ENCODE measurements at places on chromosomes 2 and 18. TPM values are rescaled to one million over a fixed set of nuclear protein-coding genes. Genes with fewer than 3 reads are reported as not detected.

GRCh38 chr18:8620845-8621244 is 11.6 kb downstream of the RAB12 start:
- no peak for DNase-seq

- DNase-seq = no peak
Measured at GRCh38 chr18:42915299-42915698, 200.2 kb downstream of the RIT2 start.

- DNase-seq = no peak
Measured at GRCh38 chr2:17506736-17507616, 11.3 kb downstream of the RAD51AP2 start.

- no peak for DNase-seq
Measured at GRCh38 chr2:124661558-124661957, 636.5 kb downstream of the CNTNAP5 start.

DNA sequence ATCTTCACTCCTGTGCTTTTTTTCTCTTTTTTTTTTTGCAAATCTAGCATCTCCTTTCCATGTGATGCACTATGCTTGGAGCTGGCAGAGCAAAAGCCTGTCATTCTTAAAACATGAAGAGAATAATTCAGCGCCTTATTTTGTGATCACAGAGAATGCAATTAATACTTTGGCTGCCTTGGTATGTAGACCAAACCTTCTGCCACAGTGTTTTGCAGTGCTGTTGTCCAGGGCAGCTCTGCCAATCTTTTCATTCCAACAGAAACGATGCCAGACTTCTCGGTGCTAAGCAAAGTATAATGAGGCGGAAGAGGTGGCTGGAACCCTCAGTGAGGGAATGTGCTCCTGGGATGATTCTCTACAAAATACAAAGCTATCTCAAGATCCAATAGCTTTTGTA is 25.6 kb downstream of the BCL2 start:
- DNase-seq = no peak

GRCh38 chr2:105114551-105114950 is 76.7 kb downstream of the MRPS9 start:
- peak; percentile 48 for DNase-seq

DNA sequence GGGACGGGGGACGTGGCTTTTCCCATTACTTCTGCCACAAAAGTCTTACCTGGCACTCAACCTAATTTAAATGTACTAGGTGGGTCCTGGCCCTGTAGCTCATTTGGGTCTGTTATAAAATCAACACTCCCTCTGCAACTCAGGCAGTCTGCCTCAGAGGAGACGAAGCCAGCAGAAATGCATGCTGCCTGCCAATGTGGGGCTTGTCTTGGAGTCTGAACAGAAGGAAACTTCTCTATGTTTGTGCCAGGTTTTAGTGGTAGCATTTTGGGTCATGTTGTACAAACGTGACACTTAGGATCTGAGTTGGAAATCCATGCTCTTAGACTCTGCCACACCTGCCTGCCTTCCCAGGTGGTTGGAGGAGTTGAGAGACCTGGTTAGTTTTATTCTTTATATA is 292.5 kb upstream of the FAM98A start:
- DNase-seq = no peak

DNA sequence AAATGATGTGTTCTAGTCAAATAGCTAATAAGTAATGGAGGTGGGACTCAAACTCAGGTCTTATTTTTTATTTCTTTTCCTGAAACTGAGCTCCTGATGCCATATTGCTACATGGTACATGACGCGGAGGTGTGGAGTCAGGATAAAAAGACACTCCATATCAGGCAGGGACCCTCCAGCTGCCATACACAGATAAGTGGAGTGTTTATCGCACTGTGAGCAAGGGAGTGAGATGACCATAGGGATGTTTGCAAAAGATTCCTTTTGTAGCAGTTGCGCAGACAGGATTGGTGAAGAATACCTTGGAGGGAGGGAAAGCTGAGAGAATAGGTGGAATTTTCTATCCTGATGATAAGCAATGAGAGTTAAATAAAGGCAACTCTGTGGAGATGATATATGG is 657.2 kb downstream of the RNF144A start:
- DNase-seq = no peak

DNA sequence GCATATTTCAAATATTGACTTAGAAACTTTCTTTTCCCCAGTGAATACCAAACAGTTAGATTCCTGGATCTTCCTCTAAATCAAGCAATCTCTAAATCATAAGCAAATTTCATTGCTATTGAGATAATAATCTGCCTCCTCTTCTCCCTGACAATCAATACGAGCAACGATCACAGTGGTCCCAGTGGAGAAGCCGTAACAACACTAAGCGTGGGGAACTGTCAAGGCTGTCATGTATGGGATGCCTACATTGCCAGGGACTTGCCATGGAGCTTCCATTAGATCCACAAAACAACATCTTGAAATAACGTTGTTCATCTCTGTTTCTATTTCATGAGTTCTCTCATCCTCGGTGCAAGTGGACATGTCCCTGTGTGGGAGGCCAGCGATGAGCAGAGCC is 61.3 kb downstream of the SNTG2 start:
- DNase-seq = no peak

GRCh38 chr2:201880993-201881611 is 74.8 kb downstream of the CDK15 start:
- no peak for DNase-seq

- DNase-seq = no peak
Measured at GRCh38 chr2:117942551-117942950, 71.3 kb downstream of the CCDC93 start.

DNA sequence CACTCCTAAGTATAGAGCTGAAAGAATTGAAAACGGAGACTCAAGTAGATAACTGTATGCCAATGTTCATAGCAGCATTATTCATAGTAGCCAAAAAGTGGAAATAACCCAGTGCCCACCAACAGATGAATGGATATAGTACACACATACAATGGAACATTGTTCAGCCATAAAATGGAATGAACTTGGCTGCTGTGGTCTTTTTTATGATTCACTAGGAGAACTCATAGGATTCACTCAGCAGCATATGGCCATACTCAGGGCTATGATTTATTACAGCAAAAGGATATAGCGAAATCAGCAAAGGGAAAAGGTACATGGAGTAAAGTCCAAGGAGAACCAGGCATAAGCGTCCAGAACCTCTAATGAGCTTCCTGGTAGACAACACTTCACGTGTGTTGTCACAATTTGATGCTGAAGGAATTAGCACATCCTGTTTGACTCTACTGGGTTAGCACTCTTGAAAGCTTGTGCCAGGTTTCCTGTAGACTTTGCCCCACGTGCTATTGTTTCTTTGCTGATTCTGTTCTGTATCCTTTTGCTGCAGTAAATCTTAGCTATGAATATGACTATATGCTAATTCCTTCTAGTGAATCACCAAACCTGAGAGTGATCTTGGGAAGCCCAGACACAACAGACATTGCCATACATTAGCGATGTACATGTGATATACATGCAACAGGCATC is 15.7 kb downstream of the SPC25 start:
- DNase-seq = no peak

DNA sequence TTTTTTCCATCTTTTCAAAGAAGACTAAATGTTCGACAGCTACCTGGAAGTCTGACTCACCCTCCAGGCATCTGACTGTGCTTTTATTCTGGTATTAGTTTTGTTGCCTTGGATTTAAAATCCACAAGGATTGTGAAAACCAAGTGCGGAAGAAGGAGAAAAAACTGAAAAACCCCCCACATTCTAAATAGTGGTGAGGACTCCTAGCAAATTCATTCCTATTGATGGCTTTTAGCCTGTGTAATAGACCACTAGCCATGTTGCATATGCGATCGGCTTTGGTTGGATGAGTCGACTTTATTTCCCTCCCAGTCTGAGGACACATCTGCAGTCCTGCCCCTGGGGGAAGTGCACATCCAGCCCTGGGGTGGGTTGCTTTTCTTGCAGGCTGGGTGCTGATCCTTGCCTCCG is 16.9 kb downstream of the LDLRAD4 start:
- DNase-seq = no peak

GRCh38 chr2:181725476-181725875 is 45.2 kb upstream of the NEUROD1 start:
- no peak for DNase-seq

- no peak for DNase-seq
Measured at GRCh38 chr2:228845162-228845925, 425.7 kb downstream of the PID1 start.

- DNase-seq = no peak
Measured at GRCh38 chr2:26670171-26670570, 22.4 kb upstream of the KCNK3 start.

- DNase-seq = no peak
Measured at GRCh38 chr2:195652911-195653310, 4.1 kb upstream of the SLC39A10 start.

LOXHD1 gene
- not detected for polyA plus RNA-seq

GKN1 gene
- polyA plus RNA-seq = not detected

IGFBP5 gene
- 4,154 TPM for polyA plus RNA-seq

SERPINB2 gene
- 5.3 TPM for polyA plus RNA-seq
